Left renal cortex interstitium (tissue), 4 donors: ENCODE measurements at places on chromosomes 1 and 21. TPM values are rescaled to one million over a fixed set of nuclear protein-coding genes. Genes with fewer than 3 reads are reported as not detected.
A peak's percentile ranks its signal among the peaks of the same experiment; 100 is the strongest.

DNA sequence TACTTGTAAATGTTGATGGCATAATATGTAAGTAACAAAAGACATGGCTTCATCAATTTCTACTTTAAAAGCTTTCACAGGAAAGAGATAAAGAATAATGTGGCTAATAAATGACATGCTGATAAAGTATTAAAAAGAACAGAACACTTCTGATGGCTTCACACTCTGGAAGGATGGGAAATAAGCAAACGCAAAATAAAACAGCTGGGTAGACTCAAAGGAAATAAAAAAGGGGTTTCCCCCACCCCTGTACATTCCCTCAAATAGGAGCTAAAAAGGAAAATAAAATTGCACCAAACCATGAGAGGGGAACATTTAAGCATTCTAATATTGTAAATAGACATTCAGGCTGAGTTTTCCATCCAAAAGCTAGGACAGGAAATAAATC is 27.0 kb upstream of the DYRK1A start:
- DNase-seq, result peak; percentile 25

The CLCA4 gene
- not detected for polyA plus RNA-seq

The INSRR gene
- polyA plus RNA-seq, result 1.9 TPM

DNA sequence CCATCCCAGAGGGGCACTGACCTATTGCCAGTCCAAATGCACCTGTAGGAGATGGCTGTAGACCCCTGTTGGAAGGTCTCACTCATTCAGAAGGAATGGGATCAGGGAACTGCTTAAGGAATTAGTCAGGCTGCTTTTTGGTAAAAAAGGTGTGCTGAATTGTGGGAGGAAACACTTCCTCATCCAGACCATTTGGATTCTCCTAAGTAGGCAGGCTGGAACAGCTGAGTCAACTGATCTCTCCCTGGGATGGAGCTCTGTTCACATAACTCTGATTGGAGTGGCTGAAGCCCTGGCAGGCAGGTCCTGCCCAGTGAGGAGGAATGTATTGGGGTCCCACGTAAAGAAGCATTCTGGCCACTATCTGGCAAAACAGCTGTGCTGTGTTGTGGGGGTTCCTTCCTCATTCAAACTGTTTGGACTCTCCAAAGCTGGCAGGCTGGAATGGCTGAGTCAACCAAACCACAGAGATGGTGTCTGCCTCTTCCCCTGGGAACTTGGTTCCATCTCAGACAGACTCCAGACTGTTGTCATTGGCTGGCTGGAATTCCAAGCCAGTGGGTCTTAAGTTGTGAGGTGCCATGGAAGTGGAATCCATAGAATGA is 70.7 kb upstream of the PDC start:
- no peak for DNase-seq

The FMO4 gene
- 16.4 TPM for polyA plus RNA-seq

- DNase-seq, result no peak
These were observed 107.3 kb downstream of the NTMT2 start for GRCh38 chr1:170252851-170253579.

The EDEM3 gene
- polyA plus RNA-seq, result 32.6 TPM

- no peak for DNase-seq
These were observed 79.2 kb upstream of the WDR26 start for GRCh38 chr1:224513787-224514209.

- no peak for DNase-seq
These were observed 2.2 kb upstream of the BCL9 start for GRCh38 chr1:147539122-147539575.

DNA sequence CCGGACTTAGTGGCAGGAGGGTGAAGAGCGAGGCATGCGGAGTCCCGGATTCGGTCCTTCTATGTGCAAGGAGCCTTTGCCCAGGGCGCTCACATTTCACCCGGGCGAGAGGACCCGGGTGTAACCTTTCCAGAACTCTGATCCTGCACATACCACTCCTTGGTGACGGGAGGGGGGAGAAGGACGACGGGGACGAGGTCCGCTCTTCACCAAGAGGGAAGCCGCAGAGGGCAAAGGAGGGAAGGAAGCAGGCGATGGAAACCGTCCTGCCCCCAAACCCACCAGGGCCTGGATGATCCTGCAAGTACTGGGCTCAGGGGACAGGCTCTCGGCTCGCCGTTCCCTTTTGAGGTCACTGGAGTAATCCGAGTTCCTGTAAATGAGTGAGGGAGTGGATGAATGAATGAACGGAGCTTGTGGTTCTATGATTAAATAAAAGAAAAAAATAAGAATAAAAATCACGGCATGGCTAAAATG is 993 bp downstream of the SYPL2 start:
- no peak for DNase-seq
